ENCODE measurements at places on chromosomes 16 and 17.

DNA sequence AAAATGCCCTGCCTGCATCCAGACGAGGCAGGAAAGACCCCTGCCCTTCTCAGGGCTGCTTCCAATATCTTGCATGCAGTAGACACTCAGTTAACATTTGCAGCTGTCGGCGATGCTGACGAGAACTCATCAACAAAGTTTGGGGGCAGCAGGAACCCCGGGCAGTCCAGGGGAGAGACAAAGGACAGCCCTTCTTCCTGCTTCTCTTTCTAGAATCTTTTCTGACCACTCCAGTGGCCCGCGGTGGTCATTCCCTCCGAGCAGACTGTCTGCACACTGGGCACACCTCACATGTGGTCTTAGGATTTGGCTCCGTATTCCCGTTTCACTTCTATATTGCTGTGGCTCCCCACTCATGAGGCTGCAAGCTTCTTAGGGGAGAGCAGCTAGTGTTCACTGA lies 31.0 kb upstream of the MFSD6L start:
- DNase-seq = no peak

- DNase-seq = no peak
Observed at GRCh38 chr17:10527419-10527818, 9.1 kb upstream of the MYH1 start.

DNA sequence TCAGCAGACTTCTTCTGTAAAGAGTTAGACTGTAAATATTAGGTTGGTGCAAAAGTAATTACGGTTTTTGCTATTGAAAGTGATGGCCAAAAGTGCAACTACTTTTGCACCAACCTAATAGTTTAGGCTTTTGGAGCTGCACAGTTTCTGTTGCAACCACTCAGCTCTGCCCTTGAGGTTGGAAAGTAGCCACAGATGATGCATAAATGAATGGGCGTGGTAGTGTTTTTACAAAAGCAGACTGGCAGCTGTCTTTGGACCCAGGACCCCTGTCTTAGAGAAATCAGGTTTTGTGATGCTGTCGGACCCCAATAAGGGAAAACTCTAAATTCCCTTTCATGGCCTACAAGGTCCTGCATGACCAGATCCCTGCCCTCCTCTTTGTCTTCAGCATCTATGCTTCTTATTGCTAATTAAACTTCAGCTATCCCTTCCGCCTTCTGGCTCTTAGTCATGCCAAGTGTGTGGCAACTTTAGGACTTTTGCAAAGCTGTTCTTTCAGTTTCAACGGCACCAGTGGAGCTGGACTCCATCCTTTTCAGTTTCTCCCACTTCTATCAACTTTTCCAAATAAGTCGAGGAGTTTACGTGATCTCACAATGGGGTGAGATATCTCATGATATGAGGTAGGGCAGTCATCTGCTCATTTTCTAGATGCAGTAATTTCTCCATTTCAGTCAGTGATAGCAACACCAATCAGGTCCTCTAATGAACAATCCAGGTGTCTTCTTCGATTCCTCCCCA lies 232.3 kb downstream of the XYLT1 start:
- peak; percentile 24 for DNase-seq

DNA sequence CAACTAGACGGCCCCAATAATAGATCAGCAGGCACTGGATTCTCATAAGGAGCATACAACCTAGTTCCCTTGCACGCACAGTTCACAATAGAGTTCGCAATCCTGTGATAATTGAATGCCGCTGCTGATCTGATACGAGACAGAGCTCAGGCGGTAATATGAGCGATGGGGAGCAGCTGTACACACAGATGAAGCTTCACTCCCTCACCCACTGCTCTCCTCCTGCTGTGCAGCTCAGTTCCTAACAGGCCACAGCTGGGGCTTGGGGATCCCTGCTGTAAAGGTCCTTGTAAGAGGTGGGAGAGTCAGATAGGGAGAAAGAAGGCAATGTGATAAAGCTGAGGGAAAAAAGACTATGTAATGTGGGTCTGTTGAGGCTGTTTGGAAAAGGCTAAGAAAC lies 577.5 kb downstream of the RBFOX1 start:
- DNase-seq = no peak

Measured in stimulated activated naive CD8-positive, alpha-beta T cell treated with anti-CD3 and anti-CD28 coated beads, Interleukin-15, Interleukin-2, amounts not matched to agents 100 U/mL and 50 U/mL, for 24 hours (primary cell).